Activated CD8-positive, alpha-beta memory T cell treated with anti-CD3 and anti-CD28 coated beads for 48 hours (primary cell): ENCODE measurements at places on chromosomes 5 and 9.

DNA sequence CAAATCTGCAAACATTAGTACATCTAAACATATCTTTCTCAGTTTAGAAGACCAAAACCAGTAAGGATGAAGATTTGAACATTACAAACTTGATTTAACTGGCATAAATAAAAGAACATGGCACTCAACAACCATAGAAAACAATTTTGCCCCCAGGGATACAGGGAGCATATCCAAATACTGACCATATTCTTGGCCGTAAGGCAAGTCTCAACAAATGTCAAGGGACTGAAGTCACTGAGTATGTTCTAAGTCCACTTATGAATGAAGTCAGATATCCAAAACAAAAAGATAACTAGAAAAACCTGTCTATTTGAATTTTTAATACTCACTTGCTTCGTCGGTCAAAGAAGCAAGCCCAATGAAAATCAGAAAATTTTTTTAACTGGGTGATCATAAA, 14.1 kb downstream of the FEM1C start:
- DNase-seq = no peak

GRCh38 chr9:126097679-126098078, 228.9 kb upstream of the MVB12B start:
- DNase-seq = no peak

GRCh38 chr9:94139672-94140417, 55.6 kb downstream of the PTPDC1 start:
- DNase-seq = no peak

GRCh38 chr5:169933127-169933526, 47.2 kb downstream of the INSYN2B start:
- no peak for DNase-seq

DNA sequence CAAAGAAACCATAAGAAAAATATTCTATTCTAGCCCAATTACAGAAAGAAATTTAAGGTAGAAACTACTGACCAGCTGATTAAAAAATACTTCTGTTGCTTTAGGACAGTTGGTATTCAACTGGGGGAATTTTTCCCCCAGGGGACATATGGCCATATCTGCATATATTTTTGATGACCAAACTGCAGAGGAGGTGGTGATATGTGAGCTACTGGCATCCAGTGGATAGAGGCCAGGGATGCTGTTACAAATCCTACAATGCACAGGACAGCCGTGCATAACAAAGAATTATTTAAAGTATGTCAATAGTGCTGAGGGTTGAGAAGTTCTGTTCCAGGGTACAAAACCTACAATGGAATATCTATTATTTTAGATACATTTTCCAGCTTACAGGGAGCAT, 24.0 kb downstream of the ZFR start:
- no peak for DNase-seq

GRCh38 chr5:43367453-43367852, 44.7 kb downstream of the CCL28 start:
- DNase-seq = no peak

GRCh38 chr9:20189871-20190270, 401.0 kb upstream of the SLC24A2 start:
- no peak for DNase-seq

DNA sequence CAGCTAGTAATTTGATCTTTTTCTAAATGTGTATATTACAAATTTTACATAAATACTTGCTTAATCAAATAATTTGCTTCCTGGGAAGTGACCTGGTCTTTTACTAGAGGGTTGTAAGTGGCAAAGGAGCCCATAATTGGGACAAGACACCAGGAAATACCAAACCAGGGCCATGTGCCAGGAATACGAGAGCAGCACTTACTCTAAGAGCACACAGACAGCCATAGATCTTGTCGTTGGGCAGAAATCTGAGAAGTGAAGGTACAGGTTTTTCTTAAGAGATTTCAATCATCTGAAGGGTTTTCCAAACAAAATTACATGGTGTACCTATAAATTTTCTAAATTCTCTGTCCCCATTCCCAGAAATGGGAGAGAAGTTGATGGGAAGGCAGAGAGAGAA, 179.3 kb downstream of the HINT1 start:
- DNase-seq = no peak

DNA sequence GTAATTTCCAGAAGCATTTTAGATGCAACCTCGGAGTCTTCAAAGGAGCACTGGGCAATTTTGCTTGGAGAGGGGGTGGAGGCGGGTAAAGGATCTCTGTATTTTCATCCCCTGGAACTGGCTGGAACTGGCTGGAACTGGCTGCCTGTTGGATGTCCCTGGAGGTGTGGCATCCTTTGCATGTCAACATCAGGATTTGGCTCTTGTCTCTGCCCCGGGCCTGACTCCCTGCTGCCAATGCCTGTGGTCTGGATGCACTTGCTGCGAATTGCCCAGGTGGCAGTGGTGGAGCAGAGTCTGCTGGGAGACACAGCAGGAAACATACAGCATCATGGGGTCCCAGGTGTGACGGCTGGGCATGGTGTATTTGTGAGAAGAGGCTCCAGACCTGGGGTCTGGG, 391.3 kb downstream of the GADD45G start:
- DNase-seq = no peak

- no peak for DNase-seq
These were observed 19.8 kb downstream of the AKNA start for GRCh38 chr9:114367772-114368569.

DNA sequence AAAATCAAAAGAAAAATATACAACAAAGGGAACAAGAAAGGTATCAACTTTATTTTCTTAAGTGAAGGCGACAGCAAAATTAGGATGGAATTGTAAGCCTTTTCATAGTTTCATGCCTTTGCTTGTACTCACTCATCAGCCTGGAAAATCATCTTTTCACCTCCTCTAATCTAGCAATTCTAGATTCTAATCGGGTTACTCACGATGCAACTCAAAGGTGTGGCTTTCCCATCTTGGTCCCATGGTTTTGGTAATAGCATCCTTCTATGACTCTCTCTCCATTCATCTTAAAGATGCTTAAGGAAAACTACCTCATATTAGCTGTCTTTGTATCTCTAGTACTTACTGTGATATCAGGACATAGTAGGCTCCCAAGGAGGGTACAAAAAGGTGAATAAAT, 30.5 kb downstream of the DNAH5 start:
- no peak for DNase-seq

DNA sequence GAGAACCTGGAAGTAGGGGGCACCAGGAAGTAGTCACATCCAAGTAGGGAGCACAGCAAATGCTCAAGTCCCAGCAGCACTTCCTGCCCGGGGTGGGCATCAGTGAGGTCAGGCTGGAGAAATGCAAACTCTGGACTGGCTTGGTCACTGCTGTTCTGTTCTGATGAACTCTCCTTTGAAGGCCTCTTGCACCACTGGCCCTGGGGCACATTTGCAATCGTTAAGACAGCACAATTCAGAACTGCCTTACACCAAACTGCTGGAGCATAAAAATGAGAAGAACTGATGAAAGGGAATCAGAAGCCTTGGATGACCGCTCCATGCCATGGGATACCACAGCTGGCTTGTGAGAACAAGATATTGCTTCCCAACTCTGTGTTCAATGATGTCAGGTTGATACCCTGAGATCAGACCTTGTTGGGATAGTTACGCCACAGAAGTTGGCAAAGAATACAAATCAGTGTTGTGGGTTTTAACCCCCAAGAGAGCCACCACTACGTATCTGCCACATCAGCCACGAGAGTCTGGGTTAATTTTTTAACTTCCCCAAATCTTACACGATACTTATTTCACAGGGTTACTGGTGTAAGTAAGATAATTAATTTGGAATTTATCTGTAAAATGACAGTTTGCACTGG, 42.3 kb upstream of the ZSWIM6 start:
- DNase-seq = no peak

DNA sequence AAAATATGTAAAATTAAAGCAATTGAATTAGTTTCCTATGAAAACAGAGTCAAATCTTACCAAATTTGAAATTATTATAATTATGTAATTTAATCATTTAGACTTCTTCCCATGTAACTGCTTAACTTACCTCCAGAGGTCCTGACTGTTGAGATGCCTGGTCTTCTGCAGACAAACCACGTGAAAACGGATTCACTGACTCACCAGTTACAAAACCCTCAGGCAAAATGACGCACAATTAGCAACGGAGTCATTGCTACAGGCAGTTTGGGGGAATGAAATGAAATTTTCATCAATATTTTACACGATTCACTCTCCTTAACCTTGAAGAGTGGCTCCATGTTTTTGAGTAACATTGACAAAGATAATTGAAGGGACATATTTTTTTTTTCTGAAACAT, 460.8 kb downstream of the MTRR start:
- DNase-seq = no peak

- no peak for DNase-seq
These were observed 89.3 kb upstream of the DMRT1 start for GRCh38 chr9:752201-752600.

GRCh38 chr9:3525096-3525835, 535 bp downstream of the RFX3 start:
- no peak for DNase-seq

GRCh38 chr9:89749500-89750116, 144.8 kb downstream of the GADD45G start:
- no peak for DNase-seq
